Left forelimb (tissue), 1 donor: ENCODE measurements at places on chromosomes 2 and 18.

DNA sequence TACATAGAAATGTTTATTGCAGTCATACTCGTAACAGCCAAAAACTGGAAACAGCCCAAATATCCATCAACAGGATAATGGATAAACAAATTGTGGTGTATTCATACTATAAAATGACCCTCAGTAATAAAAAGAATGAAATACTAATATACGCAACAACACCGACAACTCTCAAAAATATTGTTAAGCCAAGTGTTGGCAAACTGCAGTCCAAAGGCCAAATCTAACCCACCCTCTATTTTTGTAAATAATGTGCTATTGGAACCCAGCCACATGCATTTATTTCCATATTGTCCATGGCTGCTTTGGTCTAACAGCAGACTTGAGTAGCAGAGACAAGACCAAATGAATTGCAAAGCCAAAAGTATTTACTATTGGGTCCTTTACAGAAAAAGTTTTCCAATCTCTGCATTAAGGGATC, 151.0 kb downstream of the MREG start:
- no peak for DNase-seq

GRCh38 chr2:38268691-38269327, 108.3 kb downstream of the ATL2 start:
- DNase-seq: no peak

DNA sequence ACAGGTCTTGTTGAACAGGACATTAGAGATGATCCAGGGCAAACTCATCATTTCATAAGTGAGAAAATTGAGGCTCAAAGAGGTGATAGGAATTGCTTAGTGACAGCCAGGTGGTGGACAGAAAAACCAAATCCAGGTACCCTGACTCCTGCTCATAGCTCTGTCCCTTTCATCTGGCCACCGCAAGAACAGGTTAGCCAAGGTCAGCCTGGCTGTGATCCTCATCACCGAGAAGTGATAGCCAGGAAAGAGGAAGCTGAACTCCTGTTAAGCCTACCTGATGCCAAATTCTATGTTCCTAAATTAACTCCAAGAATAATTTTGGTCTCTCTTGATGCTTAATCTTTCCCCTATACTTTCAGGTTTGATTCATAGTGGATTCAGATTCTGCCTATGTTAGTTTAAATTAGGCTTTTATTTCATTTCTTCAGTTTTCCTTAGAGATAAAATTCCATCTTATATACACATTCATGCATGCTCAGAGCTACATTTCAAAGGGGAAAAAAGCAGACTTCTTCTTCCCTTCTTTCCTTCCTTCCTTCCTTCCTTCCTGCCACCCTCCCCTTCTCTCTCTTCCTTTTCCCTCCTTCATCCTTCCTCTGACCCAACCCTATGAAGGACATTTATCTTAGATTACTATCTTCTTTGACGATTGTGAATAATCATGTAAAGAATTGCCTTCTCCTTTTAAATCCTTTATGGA, 17.3 kb upstream of the CRIM1 start:
- DNase-seq: no peak

DNA sequence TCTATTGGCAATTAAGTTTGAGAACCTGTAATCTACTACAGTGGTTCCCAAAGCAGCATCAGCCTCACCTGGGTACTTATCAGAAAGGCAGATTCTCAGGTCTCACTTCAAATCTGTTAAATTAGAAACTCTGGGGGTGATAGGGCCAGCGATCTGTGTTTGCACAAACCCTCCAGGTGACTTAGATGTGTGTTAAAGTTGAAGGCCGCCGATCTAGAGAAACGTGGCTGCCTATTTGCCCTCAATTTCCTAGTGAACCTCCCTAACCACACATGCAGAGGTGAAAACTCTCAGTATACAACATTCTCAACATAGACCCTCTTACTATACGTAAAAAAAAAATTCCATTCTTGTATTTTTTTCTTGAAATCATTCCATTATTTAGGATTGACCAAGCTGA, 14.2 kb downstream of the KLHL41 start:
- DNase-seq: no peak

DNA sequence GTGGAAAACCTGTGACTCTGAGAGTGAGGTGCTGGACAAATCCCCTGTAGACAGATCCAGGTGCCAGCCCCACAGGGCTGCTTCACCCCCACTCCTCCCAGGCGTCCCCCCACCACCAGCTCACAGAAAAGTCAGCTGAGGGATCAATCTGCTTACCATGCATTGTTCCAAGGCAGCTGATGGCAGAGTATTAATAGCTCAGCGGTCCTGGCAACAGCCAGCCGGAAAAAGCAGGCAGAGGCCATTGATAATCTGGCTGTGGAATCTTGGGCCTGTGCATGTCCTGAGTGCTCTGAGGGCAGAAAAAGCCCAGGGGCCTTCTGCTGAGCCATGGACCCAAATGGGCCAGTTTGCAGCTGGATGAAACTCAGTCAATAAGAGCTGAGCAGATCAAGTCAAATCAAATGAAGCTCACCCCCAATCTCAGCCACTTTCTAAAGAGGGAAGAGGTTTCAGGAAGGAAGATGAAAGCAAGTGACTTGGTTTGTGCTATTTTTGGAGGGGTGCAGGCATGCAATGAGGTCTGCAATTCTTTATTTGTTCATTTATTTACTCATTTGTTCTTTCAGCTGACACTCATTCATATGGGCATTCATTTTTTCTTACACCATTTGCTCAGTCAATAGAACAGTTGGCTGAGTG, 63.4 kb downstream of the GYPC start:
- no peak for DNase-seq

DNA sequence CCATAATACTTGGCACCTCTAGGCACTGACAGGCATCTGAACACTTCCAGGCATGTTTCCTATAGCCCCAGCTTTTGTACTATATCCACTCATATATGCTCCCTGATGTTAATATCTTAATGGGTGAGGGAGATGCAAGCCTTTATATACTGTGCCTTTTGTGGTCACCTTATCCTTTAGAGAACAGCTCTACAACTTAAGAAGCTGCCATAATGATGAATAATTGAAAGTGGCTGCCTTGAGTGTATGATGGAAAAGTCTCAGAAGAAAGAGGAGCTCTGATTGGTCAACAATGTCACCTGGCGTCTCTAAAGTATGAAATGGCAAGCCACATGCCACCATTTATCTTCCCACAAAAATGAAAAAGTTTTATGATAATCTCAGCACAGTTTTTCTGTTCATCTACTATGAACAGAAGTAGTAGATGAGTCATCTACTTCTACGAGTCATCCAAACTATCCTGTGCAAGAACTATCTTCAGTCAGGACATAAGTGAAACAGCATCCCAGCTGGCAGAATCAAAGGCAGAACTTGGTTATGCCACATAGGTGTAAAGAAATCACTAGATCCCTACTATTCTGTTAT, 997.9 kb upstream of the CELF4 start:
- DNase-seq: no peak

DNA sequence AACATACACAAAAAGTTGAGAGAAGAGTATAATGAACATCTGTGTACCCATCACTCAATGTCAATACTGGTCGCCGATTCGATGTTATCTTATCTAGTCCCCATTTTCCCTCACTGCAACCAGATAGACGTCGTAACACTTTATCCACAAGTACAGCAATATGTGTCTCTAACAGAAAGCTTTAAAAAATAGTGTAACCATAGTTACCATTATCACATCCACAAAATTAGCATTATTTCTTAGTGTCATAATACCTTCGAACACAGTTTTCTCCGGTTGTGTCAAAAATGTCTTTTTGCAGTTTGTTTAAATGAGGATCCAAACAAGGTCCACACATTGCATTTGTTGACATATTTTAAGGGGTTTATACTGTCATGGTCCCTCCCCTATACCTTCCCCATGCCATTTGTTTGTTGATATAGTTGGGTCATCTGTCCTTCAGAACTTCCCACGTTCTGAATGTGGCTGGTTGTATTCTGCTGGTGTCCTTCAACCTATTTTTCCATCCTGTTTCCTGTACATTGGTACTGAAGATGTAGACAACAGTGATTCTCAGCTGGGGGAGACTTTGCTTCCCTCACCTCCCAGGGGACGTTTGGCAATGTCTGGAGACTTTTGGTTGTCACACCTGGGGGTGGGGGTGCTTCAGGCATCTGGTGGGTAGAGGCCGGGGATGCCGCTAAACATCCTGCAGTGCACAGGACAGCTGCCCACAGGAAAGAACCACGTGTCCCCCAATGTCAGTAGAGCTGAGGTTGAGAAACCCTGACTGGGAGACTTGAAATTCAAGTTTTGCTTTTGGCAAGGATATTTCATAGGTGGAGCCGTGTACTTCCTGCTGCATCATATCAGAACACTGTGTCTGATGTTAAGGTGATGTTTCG, 72.7 kb upstream of the SPRED2 start:
- DNase-seq: no peak
